ENCODE measurements at places on chromosomes 1 and 21.
A peak's percentile ranks its signal among the peaks of the same experiment; 100 is the strongest.

DNA sequence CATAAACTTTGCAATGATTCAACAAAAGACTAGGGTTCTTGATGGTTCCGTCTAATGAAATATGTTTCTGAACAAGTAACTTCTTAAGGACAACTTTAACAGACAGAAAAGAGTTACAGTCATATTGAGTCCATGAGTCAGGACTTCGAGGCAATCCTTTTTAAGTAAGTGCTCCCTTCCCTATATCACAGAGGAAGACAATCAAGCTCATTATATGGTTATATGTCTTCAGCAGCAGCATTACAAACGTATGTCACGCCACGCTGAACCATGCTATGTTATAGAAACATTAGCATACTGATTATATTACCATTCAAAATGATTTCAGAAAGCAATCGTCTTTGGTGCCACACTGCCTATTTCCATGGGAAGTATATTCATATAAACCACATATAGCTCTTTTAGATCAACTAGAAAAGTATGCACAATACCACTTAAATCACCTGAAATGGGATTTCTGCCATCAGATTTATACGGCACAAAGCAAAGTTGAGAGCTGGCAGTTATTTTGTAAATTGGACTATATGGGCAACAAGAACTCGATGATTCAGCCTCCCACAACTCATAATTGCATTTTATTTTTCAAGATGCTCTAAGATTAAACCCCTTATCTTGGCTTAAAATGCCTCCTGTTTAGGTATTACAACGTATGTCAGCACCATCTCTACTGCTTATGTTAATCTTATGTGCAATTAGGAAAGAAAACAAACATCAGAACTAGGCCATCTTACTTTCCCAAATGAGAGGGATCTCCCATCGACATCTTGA lies 111.3 kb upstream of the SAMSN1 start:
- DNase-seq, result no peak

DNA sequence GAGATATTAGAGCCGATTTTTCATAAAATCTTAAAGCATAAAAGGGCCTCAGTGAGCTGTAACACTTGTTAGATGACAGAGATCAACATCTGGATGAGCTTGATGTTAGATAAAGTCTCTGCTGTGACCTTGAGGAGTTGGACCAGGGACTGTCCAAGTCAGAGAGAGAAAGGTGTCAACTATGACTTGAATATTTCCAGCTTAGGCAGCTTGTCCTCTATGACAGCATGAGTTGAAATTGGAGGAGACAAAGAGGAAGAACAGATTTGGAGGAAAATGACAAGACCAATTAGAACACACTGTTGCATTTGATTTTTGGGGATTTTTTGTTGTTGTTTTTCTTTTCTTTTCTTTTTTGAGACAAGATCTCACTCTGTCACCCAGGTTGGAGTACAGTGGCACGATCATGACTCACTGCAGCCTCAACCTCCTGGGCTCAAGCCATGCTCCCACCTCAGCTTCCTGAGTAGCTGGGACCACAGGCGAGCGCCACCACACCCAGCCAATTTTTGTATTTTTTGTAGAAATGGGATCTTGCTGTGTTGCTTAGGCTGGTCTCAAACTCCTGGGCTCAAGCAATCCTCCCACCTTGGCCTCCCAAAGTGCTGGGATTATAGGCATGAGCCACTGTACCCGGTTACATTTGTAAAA lies 35.3 kb upstream of the CLIC4 start:
- no peak for DNase-seq

GRCh38 chr1:168637350-168637991 lies 61.1 kb downstream of the XCL1 start:
- peak; percentile 46 for DNase-seq

DNA sequence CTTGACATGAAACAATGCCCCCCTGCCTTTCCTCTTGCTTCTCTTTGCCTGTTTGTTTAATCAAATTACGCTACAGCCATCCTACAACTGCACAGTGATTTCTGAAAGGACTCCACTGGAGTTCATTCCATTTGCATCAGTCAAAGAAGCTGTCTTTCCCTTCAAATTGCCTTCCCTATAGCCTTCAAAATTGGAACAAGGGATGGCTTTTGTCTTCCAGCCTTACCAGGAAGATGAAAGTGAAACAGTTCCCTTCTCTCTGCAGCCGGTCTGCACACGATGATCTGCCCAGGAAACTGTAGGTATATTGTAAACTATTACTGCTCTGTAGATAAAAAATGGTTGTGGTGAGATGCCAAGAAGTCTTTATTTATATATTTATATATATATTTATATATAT lies 65.6 kb upstream of the ETS2 start:
- DNase-seq, result no peak

DNA sequence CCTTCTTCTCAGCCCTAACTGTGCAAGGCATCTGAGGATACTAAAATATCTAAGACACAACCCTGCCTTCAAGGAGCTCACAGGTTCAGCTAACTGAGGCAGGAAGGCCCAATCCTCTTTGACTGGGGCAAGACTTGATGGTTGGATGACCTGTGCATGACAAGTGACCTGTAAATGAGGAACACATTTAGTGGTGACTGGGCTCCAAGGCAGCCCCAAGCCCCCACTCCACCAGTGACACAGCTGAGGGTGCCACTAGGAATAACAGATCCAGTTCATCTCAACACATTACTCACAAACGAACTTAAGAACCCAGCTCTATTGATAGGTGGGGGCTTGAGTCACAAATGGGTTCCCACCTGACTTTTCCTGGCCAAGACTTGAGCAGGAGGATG lies 244.7 kb upstream of the IRF2BP2 start:
- no peak for DNase-seq

DNA sequence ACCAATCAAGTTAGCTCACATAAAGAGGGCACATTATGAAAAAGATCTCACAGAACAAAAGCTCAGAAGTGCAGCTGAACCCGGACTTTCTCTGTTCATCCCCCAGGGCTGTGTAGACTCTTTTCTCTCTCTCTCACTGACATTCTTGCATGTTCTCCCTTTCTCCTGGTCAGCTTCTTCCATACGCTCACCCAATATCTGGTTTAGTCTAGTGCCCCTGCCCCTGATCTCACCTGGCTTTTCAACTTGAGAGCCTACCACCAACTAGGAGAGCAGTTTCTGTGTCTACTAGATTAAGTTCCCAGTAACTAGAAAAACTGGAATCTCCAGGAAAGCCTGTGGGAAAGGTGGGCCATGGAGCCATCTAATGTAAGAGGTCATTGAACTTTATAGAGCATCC lies 126.9 kb upstream of the GRIK3 start:
- no peak for DNase-seq

GRCh38 chr21:44567481-44568171 lies 5.9 kb upstream of the KRTAP10-4 start:
- DNase-seq, result no peak

GRCh38 chr1:182723200-182723599 lies 38.8 kb upstream of the RGS8 start:
- DNase-seq, result no peak

DNA sequence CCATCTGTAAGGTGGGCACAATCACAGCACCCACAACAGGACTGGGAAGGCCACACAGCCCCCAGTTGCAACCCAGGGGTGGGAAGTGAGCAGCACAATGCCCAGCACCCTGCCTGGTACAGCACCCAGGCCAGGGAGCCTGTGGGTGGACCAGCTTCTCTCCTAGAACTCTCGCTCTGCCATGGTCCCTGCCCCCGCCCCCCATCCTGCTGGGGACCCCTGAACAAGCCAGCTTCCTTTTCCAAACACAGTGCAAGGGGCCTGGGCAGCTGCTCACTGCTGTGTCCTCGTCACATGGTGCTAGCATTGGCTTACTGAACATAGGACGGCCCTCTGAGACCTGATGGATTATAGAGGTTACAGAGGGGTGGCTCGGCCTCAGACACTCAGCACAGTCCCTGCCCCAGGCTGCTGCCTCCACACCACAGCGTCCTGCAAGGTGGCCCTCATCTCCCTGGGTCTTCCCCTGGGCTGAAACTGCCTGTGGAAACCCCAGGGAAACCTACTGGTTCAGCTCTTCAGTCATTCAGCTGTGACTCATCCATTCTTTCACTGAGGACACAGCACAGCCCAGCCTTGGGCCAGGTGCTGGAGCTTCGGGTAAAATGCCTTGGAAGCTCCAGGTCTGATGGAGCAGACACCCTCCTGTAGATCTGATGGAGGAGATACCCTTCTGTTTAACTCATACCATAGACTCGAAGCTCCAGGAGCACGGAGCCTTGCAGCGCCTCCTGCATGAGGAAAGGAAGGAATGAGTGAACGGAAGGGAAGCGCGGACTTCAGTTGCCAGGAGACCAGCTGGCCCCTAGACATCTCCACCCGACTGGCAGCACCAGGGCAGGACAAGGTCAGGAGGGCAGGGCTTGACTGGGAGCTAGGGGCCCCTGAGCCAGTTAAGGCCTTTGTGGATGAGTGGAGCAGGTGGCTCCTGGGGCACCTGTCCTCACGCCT lies 8.1 kb upstream of the PRDM16 start:
- no peak for DNase-seq

DNA sequence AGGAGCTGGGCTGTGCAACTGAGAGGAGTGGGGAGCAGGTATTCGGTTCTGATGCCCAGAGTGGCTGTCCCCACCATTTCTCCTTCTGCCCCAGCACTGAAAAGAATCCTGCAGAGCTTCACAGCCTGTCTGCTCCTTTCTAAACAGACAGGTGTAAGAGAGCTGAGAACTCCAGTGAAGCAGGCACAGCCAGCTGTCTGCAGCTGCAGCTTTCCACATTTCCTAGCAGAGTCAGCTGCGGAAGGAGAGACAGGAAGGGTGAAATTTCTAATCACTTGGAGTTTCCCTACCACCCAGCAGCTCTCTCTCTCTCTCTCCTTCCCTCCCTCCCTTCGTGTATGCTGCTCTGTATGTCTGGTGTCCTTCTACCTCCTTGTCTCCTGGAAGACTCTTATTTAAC lies 40.5 kb upstream of the GJB5 start:
- DNase-seq, result no peak

- DNase-seq, result peak; percentile 80
Measured at GRCh38 chr1:55244476-55245099, 29.4 kb upstream of the USP24 start.

GRCh38 chr21:45844181-45844580 lies 137.4 kb upstream of the COL6A1 start:
- no peak for DNase-seq

DNA sequence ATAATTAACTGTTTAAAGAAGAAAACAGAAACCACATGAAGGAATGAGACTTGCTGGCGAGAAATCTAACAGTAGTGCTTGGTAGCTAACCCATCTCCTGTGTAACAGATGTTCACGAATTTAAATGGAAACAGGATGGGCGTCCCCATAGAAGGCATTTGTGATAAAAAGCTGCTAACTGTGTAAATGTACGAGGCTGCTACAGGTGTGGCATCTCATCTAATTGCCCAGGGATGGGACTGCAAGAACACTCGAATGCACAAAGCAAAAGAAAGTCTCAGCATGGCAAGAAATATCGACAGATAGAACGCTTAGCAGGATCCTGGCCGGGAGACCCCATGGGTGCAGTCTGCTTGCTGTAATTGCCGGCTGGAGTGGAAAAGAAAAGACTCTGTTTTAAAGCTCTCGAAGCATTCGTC lies 112.7 kb downstream of the RUNX1 start:
- no peak for DNase-seq

- DNase-seq, result no peak
Measured at GRCh38 chr21:28644762-28645161, 347.9 kb downstream of the LTN1 start.

- no peak for DNase-seq
Measured at GRCh38 chr1:228011721-228012311, 5.0 kb downstream of the WNT3A start.

DNA sequence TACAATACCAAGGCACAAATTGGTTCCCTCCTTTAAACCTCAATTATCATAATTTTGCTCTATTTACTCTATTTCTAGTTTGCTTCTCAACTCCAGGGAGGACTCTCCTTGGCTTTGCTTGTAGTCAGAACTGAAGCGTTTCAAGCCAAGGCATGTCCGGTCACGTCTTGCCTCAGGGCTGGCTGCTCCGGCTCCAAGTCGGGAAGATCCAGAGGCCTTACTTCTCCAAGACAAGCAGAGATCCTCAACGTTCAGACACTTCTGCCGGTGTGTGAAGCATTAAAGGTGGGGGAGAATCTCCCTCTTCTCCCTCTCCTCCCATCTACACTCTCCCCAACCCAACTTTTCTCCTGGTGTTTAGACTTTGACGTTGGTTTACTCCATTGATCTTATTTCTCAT lies 7.2 kb upstream of the HHAT start:
- no peak for DNase-seq

DNA sequence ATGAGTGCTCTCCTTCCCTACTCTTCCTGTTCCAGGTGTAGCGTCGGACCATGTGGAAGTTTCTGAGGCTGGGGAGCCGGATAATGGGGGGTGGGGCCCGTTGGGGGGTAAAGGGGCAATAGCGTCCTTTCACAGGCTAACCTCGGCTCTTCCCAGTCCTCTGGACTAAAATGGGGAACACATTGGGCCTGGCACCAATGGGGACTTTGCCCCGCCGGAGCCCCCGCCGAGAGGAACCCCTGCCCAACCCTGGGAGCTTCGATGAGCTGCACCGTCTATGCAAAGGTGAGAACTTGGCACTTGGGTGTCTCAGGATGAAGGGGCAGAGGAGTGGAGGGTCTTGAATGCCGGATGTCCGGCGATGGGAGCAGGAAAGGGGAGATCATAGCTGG lies 456 bp downstream of the TOMM40L start:
- DNase-seq, result no peak

GRCh38 chr1:184082541-184083415 lies 31.2 kb downstream of the TSEN15 start:
- no peak for DNase-seq

- no peak for DNase-seq
Measured at GRCh38 chr1:152752225-152752624, 5.6 kb upstream of the KPRP start.

GRCh38 chr1:115426956-115427355 lies 88.9 kb upstream of the NGF start:
- no peak for DNase-seq

GRCh38 chr1:15354580-15354965 lies 55.1 kb upstream of the EFHD2 start:
- no peak for DNase-seq

- no peak for DNase-seq
Measured at GRCh38 chr1:29829448-29830344, 593.4 kb downstream of the PTPRU start.

- DNase-seq, result no peak
Measured at GRCh38 chr1:189658381-189658780, 819.3 kb downstream of the BRINP3 start.

GRCh38 chr1:92711473-92712165 lies 73.3 kb downstream of the EVI5 start:
- no peak for DNase-seq

Data from AML-193 (cell line).